ENCODE measurements at places on chromosomes 16 and 17.

DNA sequence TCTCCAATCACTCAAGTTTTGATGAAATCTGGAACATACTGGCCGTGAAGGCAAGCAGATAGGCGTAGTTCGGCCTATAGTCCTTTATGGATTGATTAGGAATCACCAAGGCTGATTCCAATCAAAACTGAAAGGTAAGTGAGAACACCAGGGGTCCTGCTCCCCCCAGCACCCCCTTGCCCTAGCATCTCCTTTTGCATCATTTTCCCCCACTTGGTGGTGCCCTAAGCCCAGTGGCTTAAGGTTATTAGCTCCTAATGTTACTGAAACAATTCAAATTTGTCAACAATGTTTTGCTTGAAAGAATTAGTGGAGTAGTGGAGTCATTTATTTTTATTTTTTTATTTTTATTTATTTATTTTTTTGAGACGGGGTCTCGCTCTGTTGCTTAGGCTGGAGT lies 4.9 kb downstream of the SLFN14 start:
- DNase-seq = no peak

DNA sequence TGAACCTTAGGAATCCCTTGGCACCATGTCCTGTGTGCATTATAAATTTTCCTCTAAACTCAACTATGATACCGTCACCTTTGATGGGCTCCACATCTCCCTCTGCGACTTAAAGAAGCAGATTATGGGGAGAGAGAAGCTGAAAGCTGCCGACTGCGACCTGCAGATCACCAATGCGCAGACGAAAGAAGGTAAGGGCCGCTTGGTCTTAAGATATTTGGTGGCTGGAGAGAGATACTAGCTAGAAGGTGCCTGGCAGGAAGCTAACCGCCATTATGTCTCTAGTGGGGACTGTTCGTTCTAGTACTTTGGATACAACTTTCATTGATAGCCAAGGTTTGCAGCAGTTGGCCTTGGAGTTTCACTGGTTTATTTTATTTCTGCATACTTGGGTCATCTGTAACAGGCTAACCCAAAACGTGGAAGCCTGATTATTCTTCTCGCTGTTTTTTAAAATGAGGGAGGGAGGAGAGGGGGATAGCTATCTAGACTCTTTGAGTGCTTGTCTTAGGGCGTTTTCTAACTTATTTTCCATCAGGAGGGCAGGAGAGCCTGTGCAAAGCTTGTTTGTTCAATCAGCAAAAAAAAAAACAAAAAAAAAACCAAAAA lies 1.3 kb downstream of the RBBP6 start:
- DNase-seq = no peak

DNA sequence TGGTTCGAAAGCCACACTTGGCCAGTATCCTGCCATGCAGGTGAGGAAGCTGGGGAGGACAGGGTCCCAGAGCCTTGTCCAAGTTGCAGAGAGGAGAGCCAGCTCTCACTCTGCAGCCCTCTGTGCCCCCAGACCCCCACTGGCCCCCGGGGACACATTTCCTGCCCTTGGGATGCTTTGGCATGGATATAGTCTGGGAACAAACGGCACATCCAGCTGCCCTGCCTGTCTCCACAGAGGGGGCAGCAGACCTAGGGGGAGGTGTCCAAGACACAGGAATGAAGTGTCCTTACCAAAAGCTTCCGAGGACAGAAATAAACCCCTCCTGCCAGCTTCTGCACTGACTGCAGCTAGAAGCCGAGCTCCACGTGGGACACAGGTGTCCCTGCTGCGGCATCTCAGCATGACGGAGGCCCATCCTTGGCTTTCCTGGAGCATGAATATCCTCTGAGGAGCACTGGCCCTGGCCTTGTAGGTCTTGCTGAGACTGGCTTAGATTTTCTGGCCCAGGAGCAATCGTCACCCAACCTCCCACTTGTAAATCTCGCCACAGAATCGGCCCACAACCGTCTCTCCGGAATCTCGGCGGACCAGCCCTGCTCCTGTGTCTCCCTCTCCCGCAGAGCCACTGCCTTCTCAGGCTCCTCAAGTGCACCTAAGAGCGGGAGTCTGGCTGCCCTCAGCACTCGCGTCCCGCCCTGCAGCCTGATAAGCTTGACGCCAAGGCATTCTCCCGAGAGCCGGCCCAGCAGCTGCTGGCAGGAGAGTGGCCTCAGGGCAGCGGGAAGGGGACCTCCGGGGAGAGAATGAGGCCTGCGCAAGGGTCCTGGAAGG lies 1.1 kb upstream of the CAPN15 start:
- peak; percentile 88 for DNase-seq

DNA sequence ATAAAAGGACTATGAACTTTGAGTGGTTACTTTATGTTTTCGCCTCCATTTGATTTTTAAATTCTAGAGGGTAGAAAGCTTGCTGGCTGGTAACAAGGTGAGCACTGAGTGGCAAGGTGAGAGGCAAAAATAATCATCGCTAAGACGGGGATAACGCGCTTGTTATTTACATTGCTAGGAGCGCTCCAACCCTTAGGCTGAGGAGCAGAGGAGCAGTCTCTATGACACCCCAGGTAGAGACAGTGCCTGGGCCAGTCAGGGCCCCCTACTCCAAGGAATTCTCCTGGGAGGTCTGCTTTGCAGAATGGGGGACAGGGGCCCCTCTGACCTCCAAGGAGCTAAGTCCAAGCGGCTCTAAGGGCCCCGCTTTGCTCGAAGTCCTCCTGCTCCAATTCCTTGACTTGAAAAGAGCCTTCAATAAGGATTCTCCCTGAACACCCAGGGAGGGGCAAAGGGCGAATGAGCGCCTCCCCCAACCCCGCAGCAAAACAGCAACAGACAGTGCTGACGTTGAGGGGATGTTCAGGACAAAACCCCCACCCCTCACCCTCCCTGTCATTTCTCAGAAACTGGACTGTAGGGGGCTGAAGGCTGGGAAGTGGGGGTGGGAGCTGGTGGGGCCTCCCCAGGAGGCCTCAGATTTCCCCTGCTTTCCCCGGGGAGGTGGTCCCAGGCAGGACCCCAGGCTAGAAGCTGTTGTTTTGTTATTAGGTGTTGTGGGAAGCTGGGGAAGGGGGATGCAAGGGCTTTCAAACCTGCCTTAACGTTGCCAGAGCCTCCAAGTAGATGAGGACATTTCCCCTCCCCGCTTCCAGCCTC lies 10.2 kb upstream of the FOXF1 start:
- peak; percentile 69 for DNase-seq

GRCh38 chr17:44066204-44066930 lies at the start of gene LSM12:
Gene LSM12 (minus strand): TSS chr17:44066671. CDS start chr17:44066587, 84 bp downstream.
- DNase-seq = peak; percentile 98

- DNase-seq = no peak
Measured at GRCh38 chr16:47713225-47713595, 252.1 kb downstream of the PHKB start.

GRCh38 chr17:1190751-1191331 lies 11.1 kb upstream of the ABR start:
- peak; percentile 42 for DNase-seq

GRCh38 chr17:48816438-48816773 lies 623 bp downstream of the TTLL6 start:
- no peak for DNase-seq

DNA sequence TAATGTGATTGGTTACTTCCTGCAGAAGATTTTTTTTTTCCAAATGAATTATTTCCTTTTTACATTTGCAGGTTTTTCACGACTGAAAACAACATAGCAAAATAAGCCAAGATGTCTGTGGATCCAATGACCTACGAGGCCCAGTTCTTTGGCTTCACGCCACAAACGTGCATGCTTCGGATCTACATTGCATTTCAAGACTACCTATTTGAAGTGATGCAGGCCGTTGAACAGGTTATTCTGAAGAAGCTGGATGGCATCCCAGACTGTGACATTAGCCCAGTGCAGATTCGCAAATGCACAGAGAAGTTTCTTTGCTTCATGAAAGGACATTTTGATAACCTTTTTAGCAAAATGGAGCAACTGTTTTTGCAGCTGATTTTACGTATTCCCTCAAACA lies 2.4 kb downstream of the MIS12 start:
- DNase-seq = no peak

DNA sequence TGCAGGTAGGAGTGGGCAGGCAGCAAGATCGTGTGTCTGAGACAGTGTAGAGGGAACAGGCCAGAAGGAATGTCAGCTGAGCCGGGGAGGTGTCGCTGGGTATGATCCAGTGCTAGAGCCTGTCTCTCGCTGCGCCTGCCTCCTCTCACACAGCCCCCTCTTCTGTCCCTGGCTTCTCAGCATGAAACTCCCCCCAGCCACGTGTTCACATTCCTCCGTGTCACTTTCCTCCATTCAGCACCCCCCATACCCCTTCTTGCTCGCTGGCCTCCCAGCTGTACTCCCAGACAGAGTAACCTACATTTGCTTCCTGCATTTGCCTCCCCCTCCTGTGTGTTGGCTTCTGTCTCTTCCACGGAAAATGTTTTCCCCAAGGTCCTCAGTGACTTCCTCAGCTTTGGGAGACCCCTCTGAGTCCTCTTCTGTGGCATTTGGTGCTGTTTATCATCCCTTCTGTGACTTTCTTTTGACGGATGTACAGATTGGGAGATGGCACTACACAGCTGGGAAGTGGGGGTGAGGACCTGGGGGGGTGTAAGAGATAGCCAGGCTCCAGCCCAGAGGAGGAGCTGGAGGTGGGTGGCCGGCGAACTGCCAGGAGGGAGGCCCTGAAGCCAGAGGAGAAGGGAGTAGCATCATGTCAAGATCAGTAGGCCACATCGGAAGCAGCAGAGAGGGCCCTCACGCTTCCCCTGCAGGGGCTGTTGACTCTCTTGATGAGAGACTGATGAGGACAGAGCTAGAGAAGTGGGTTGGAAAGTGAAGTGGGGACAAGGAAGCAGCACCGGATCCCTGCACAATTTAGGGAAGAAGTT lies 19.2 kb downstream of the SGF29 start:
- DNase-seq = peak; percentile 67

DNA sequence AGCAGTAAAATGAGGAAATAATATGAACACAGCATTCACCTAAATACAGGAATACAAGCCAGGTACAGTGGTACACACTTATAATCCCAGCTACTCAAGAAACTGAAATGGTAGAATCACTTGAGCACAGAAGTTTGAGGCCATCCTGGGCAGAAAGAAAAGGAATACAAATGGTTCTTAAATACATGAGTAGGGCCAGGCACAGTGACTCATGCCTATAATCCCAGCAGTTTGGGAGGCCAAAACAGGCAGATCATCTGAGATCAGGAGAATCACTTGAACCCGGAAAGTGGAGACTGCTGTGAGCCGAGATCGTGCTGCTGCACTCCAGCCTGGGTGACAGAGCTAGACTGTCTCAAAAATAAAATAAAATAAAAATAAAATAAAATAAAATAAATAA lies 23.0 kb upstream of the SMG8 start:
- DNase-seq = no peak

DNA sequence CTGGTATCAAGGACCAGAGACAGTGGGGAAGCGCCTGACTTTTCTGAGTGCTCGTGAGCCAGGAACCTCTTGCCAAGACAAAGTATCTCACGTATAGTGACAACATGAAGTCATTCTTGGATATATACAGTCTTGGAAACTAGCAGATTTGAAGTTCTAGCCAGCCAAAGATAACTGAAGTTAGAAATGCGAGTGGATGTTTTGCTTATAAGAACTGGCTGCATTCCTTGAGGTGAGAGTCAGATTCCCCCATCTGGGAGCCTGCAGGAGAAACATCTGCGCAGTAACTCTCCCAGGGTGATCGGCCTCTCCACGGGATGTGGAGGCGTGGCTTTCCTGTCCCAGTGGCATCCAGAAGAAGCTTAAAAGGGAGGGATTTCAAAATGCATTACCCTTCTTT lies 89.8 kb downstream of the SHISA6 start:
- peak; percentile 74 for DNase-seq

GRCh38 chr16:813204-813915 lies 12.8 kb upstream of the GNG13 start:
- peak; percentile 98 for DNase-seq

GRCh38 chr16:69932691-69933392 lies 18.3 kb upstream of the CLEC18A start:
- DNase-seq = no peak

DNA sequence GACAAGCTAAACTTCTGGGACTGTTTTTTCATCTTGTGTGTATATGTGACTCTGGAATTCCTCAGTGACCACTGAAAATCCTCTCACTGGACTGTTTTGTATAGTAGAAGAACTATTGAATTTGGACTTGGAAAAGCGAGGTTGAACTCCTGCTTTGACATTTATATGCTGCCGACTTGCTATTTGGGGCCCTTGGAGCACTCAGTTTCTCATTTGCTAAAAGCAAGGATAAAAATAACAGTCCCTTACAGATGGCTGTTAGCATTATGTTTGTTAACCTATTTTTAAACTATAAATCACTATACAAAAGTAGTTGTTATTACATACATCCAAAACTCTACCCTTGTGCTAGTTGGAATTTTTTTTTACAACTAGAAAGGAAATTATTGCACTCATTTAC lies 9.0 kb downstream of the VMP1 start:
- no peak for DNase-seq

GRCh38 chr17:42702446-42702845 lies 20.1 kb downstream of the CNTNAP1 start:
- no peak for DNase-seq

GRCh38 chr17:7204336-7204735 lies 15.3 kb downstream of the DLG4 start:
- DNase-seq = peak; percentile 70

DNA sequence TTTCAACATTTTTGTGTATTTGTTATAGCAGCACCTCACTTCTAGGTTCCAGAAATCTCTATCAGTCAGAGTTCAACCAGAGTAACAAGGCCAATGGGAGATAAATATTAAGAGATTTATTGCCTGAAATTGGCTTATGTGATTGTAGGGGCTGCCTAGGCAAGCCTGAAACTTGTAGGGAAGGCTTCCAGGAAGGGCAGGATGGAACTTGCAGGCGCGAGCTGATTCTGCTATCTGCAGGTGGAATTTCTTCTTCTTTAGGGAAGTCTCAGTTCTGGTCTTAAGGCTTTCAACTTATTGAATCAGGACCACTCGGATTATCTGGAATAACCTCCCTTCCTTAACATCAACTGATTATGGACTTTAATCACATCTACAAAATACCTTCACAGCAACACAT lies 199.5 kb upstream of the NLRP1 start:
- no peak for DNase-seq

DNA sequence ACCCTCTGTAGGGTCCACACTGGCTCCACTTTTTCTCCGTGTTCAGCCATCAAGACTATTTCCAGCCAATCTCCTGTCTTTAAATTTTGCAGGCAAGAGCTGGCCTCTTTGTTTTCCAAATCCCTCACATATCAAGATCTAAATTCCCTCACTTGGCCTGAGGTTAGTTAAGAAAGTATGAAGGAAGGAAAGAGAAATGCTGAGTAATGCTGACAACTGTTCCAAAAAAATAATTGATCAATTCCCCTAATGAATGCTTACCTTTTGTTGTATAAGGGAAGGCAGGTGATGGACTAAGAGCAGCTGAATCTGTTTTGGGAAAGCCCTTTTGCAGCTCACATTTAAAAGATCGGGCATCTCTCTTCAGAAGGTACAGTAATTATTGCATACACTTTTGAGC lies 105.1 kb upstream of the KCNJ16 start:
- no peak for DNase-seq

DNA sequence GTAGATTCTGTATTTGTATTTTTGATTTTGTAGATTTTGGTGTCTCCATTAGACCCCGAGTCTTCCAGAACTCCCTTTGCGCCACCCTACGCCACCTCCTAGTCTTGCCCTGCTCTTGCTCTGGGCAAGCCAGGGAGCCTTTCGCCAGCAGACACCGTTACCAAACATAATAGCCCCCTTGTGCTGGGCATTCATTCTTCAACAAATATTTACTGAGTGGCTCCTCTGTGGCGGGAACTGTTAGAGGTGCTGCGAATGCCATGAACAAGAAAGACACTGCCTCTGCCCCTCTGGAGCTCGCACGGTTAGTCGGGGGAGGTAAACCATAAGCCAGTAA lies 841 bp upstream of the GPT2 start:
- no peak for DNase-seq

GRCh38 chr16:19757026-19757425 lies 39.0 kb downstream of the IQCK start:
- DNase-seq = no peak

Data from H7 (cell line).